HuH-7.5 (cell line): ENCODE measurements at places on chromosomes 5 and 9.
A peak's percentile ranks its signal among the peaks of the same experiment; 100 is the strongest.

DNA sequence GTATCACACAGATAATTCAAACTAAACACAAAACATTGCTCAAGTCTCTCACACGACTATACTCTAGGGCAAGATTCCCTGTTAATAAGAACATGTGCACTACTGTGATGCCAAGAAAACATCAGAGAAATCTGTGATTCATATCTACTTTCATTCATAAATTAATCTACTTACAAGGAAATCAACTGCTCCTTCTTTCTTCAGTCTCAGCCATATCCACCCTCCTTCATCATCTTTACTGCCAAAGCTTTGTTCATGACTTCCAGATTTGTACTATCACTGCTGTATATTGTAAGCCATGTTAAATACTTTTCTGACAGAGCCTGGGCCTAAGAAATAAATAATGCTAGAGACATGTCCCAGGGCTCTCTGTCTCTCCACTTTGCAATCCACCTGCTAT is 35.1 kb downstream of the CTNNAL1 start:
- DNase-seq, result no peak

- no peak for DNase-seq
These were observed 102.0 kb downstream of the GABBR2 start for GRCh38 chr9:98606730-98607129.

GRCh38 chr5:13511442-13511841 is 433.0 kb downstream of the DNAH5 start:
- DNase-seq, result no peak

DNA sequence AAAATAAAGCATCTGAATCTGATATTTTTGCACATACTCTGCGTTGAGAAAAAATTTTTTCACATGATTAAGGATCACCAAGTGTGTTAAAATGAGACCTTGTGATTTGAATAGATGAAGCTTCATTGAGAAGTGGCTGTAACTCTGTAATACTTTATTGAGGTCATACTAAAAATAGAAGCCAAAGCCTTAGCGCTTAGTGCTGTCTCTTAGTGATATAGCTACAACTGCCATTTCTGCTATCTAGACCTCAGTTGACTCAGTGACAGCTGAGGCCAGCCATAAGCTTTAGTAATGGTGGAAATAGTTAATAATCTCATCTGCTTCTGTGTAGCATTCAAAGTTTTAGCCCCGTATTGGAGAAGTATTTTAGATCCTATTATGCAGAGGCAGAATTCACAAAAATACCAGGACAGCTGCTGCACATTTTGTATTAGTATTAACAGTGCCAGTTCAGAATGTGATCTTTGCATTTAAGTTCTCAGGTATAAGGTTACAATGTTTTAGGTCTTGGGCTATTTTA is 107.4 kb upstream of the SGCD start:
- DNase-seq, result no peak

GRCh38 chr9:133301253-133302230 is 26.5 kb upstream of the ABO start:
- DNase-seq, result no peak

DNA sequence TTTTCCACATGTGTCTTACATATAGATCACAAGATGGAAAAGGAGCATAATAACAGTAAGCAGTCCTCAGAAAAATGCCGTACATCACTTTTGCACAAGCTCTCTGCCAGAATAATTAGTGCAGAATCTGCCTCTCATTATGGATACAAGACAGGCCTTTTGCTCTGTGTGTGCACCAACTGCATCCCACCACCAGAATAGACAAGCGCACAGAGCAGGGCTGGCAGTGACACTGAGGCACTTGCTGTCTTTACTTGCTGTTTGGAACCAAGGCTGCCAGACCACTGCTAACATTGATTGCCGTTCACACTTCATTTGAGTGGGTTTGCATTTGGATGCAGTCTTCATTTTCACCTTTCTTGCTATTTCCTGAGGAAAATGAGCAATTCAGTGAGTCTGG is 741.3 kb downstream of the TLE1 start:
- DNase-seq, result no peak

- no peak for DNase-seq
These were observed 7.2 kb downstream of the GAPT start for GRCh38 chr5:58498340-58498942.

DNA sequence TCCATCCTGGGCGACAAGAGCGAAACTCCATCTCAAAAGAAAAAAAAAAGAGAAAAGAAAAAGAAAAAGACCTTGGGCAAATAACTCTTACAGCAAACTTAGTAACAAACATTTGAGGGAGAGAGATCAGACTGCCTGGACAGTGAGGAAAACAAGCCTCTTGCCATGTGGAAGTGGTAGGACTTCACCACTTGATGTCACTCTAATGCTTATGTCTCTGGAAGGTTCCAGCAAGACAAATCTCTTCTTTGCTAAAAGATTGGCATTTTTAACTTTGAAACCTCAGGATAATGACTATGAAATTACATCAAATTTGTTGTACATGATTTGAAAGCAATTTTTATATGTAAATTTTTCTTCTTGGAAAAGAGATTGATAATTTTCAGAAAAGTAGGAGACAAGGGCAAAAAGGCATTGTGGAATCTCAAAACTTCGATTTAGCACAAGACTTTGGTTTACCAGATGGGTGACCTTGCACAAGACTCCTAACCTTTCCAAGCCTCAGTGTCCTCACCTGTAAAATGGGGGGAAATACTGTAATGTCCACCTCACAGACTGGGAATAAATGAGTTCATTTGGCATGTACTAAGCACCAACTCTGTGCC is 5.4 kb downstream of the ACTL7B start:
- DNase-seq, result peak; percentile 51

- no peak for DNase-seq
These were observed 71.2 kb upstream of the GNA14 start for GRCh38 chr9:77719321-77719720.

- DNase-seq, result no peak
These were observed 50.9 kb upstream of the HSPB3 start for GRCh38 chr5:54404568-54404967.
